ENCODE measurements at places on chromosomes 3 and 15. TPM values are rescaled to one million over a fixed set of nuclear protein-coding genes. Genes with fewer than 3 reads are reported as not detected.

GRCh38 chr3:10492364-10493201, 12.8 kb downstream of the ATP2B2 start:
- H3K4me1 ChIP-seq: no peaks in the 10 kb centered on the region
- H3K36me3 ChIP-seq: no peaks in the 10 kb centered on the region
- no peak overlapping the region for H3K27ac ChIP-seq
- H3K4me3 ChIP-seq: no peak overlapping the region
- H3K27me3 ChIP-seq: peaks cover 3% of the 10 kb centered on the region

- no peaks in the 10 kb centered on the region for H3K27me3 ChIP-seq
- H3K27ac ChIP-seq: no peak overlapping the region
- H3K4me3 ChIP-seq: no peak overlapping the region
- no peak for DNase-seq
- H3K4me1 ChIP-seq: no peaks in the 10 kb centered on the region
- no peaks in the 10 kb centered on the region for H3K36me3 ChIP-seq
These were observed 1114.3 kb downstream of the IGSF11 start for GRCh38 chr3:117920253-117920898.

DNA sequence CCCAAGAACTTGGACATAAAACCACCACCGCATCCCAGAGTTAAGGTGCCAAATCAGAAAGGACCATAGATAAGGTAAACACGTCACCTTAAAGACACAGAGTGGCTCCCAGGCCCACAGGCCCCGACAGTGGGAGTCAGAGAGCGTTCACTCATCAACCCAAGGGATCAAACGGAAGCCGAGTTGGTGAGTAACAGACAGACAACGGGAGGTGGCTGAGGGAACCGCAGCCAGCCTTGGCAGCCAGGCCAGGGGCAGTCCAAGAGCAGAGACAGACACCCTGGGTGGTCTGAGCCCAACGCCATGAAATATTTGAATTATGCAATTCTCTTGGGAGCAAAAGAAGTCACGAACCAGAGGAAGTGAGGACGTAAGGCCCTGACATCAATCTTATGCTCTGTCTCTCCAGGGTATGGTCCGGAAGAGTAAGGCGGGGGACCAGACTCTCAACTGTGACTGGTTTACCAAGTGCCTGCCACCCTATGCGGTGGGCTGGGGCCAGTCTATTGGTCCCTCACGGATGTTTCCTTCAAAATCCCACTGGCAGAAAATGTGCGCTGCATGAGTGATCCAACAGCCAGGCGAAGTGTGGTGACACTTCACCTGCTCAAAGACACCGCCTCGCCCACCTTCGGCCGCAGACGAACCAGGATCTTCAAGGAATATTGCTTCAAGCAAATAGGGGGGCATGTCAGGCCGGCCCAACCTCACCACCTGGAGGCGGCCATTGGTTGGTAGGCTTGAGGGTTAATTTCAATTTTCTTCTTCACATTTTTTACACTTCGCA, 34.3 kb downstream of the TMEM44 start:
- H3K27ac ChIP-seq: no peak overlapping the region
- H3K27me3 ChIP-seq: no peaks in the 10 kb centered on the region
- H3K4me1 ChIP-seq: peaks cover 5% of the 10 kb centered on the region
- no peak overlapping the region for H3K4me3 ChIP-seq

GRCh38 chr3:70550723-70551319, 238.4 kb upstream of the MDFIC2 start:
- H3K27ac ChIP-seq: no peak overlapping the region
- H3K4me3 ChIP-seq: no peak overlapping the region
- peaks cover 8% of the 10 kb centered on the region for H3K27me3 ChIP-seq
- peak; percentile 66 for DNase-seq

DNA sequence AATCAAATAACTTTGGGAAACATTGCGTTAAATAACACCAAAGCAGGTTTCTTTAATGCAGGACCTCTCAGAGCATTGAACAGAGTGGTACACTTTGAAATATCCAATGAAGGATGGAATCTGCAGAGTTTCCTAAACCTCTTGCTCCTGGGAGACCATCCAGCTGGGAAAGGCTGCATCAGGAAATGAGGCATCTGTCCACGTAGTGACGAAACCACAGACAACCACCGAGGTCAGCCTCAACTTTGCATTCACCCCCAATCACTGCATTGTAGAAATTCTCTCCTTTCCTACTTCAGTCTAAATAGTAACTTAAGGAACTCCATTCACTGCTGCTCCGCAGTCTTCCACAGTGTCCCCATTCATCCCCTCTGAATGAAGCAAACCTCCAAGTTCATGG, 41.5 kb upstream of the CDV3 start:
- H3K36me3 ChIP-seq: no peaks in the 10 kb centered on the region
- H3K27ac ChIP-seq: no peak overlapping the region
- H3K4me3 ChIP-seq: no peak overlapping the region

Gene TUSC7
- not detected for total RNA-seq

DNA sequence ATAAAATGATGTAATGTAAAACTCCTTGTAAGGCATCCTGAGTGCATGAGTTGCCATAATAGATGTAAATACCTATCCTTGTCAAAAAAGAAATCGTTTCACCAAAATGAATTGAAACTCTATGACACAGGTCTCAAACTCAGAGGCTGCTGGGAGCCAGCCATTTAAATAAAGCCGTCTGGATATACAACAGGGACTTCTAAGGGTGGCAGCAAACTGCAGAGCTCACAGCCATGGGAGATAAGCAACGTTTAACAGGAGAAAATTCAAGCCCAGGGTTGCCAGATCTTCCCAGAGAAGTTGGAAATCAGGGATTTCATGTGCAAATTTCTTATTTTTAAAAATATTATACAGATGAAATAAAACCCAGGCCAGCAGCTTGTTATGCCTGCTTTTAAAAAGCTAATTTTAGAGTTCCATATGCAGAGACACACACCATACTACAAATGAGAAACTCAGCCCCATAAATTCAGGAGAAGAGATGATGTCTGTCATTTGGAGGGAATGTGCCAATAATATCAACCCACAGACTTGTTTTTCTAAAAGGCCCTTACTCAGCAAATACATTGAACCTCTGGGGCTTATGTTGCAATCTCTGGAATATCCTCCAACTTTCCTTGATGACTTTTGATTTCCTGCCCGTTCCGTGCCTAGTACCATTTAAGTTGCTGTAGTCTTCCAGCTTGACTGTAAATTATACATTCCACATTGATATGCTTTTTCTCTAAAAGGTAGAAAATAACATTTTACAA, 75.6 kb downstream of the AQP9 start:
- H3K4me1 ChIP-seq: no peaks in the 10 kb centered on the region
- no peak overlapping the region for H3K4me3 ChIP-seq
- H3K27me3 ChIP-seq: no peaks in the 10 kb centered on the region
- no peak overlapping the region for H3K27ac ChIP-seq

Gene CCRL2
- total RNA-seq: 3.4 TPM

Gene C3orf22
- total RNA-seq: not detected

GRCh38 chr15:96338766-96339618, 8.5 kb downstream of the NR2F2 start:
- H3K4me3 ChIP-seq: no peak overlapping the region

- H3K27me3 ChIP-seq: no peaks in the 10 kb centered on the region
- no peak overlapping the region for H3K4me3 ChIP-seq
- DNase-seq: no peak
- H3K27ac ChIP-seq: no peak overlapping the region
These were observed 95.1 kb upstream of the PHLDB2 start for GRCh38 chr3:111763968-111764367.

- no peaks in the 10 kb centered on the region for H3K27me3 ChIP-seq
- no peak overlapping the region for H3K27ac ChIP-seq
- DNase-seq: no peak
- H3K4me1 ChIP-seq: peaks cover 6% of the 10 kb centered on the region
- H3K36me3 ChIP-seq: peaks cover 25% of the 10 kb centered on the region
- no peak overlapping the region for H3K4me3 ChIP-seq
These were observed 7.3 kb downstream of the RFT1 start for GRCh38 chr3:53122933-53123305.

Gene SLCO3A1
- 2.0 TPM for total RNA-seq

- no peak overlapping the region for H3K27ac ChIP-seq
- H3K4me3 ChIP-seq: no peak overlapping the region
- H3K27me3 ChIP-seq: no peaks in the 10 kb centered on the region
- DNase-seq: no peak
- no peaks in the 10 kb centered on the region for H3K36me3 ChIP-seq
- H3K4me1 ChIP-seq: peaks cover 18% of the 10 kb centered on the region
These were observed 83.2 kb upstream of the SNRPA1 start for GRCh38 chr15:101378171-101378755.

GRCh38 chr3:141839389-141839788, 37.1 kb upstream of the ATP1B3 start:
- no peak for DNase-seq
- H3K4me3 ChIP-seq: no peak overlapping the region
- H3K27me3 ChIP-seq: no peaks in the 10 kb centered on the region
- H3K4me1 ChIP-seq: peaks cover 10% of the 10 kb centered on the region
- H3K27ac ChIP-seq: no peak overlapping the region

Gene ST3GAL6
- total RNA-seq: 0.28 TPM

GRCh38 chr3:192090586-192090985, 629.6 kb downstream of the PYDC2 start:
- DNase-seq: no peak
- no peaks in the 10 kb centered on the region for H3K4me1 ChIP-seq
- H3K27me3 ChIP-seq: no peaks in the 10 kb centered on the region
- H3K27ac ChIP-seq: no peak overlapping the region
- H3K36me3 ChIP-seq: no peaks in the 10 kb centered on the region

- no peak for DNase-seq
- no peak overlapping the region for H3K4me3 ChIP-seq
- H3K27ac ChIP-seq: no peak overlapping the region
- H3K4me1 ChIP-seq: no peaks in the 10 kb centered on the region
- no peaks in the 10 kb centered on the region for H3K36me3 ChIP-seq
- H3K27me3 ChIP-seq: peaks cover 10% of the 10 kb centered on the region
These were observed 42.0 kb downstream of the UMPS start for GRCh38 chr3:124772081-124772831.

- no peaks in the 10 kb centered on the region for H3K36me3 ChIP-seq
- no peak overlapping the region for H3K27ac ChIP-seq
- H3K4me1 ChIP-seq: peaks cover 11% of the 10 kb centered on the region
- H3K27me3 ChIP-seq: no peaks in the 10 kb centered on the region
- no peak for DNase-seq
- H3K4me3 ChIP-seq: no peak overlapping the region
These were observed 44.0 kb downstream of the PHLDB2 start for GRCh38 chr3:111903067-111903511.

Gene ROPN1
- not detected for total RNA-seq

GRCh38 chr3:152841131-152841530, 6.2 kb downstream of the P2RY1 start:
- H3K27me3 ChIP-seq: peaks cover 17% of the 10 kb centered on the region
- H3K27ac ChIP-seq: no peak overlapping the region
- no peak overlapping the region for H3K4me3 ChIP-seq

Gene ACY1
- total RNA-seq: 75.5 TPM

DNA sequence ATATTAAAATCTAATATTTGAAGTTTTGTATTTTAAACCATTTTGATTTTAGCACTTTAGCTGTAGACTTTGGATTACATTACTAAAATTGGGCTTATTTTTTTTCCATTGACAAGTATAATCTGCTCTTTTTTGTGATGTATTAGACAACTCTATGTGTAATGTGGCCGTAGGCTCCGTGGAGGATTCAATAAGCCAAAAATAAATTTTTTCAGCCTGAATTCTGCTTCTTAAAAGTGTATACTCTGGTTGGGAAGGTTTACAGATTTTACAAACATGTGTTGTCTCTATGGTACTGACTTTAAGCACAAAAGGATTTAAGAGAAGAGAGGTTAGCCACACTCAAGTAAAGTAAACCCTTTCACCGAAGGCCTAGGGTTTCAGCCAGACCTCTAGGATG, 110.8 kb downstream of the PLCL2 start:
- peaks cover 64% of the 10 kb centered on the region for H3K4me1 ChIP-seq
- no peaks in the 10 kb centered on the region for H3K27me3 ChIP-seq
- H3K27ac ChIP-seq: no peak overlapping the region
- H3K4me3 ChIP-seq: no peak overlapping the region

DNA sequence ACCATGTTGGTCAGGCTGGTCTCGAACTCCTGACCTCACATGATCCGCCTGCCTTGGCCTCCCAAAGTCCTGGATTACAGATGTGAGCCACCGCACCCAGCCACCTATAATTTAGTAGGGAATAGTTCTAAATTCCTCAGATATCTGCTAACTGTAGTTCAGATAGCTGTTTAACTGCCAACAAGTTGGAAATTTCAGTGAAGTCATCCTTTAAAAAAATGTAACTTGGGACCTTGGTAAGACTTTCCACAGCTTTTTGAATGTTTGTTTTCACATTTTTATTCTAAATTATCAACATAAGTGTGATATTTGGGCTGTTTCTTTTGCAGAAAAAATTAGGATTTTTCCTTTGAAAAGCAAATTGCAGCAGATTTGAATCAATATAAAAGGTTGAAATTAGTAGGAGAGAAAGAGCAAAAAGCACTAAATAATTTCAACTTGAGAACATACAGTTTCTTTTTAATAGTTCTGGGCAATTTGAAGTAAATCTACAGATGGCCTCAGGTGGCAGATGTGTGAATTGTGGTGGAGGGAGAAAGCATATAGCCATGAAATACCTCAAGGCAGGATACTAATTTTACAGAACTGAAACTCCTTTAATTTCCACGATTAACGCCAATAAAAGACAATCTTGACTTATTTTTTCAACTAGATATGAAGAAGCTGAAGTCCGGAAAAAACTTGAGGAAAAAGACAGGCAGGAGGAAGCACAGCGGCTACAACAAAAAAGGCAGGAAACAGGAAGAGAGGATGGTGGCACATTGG, 34.3 kb downstream of the USP8 start:
- H3K27me3 ChIP-seq: no peaks in the 10 kb centered on the region
- no peak overlapping the region for H3K27ac ChIP-seq
- peaks cover 12% of the 10 kb centered on the region for H3K36me3 ChIP-seq
- no peak for DNase-seq
- peaks cover 9% of the 10 kb centered on the region for H3K4me1 ChIP-seq

- H3K4me3 ChIP-seq: no peak overlapping the region
- H3K36me3 ChIP-seq: no peaks in the 10 kb centered on the region
- no peaks in the 10 kb centered on the region for H3K27me3 ChIP-seq
- no peak overlapping the region for H3K27ac ChIP-seq
These were observed 208.3 kb downstream of the TBC1D2B start for GRCh38 chr15:77869021-77869895.

GRCh38 chr15:85972805-85973540, 106.7 kb upstream of the AGBL1 start:
- no peak overlapping the region for H3K4me3 ChIP-seq
- DNase-seq: no peak
- no peaks in the 10 kb centered on the region for H3K36me3 ChIP-seq
- H3K4me1 ChIP-seq: no peaks in the 10 kb centered on the region

Gene DNASE1L3
- total RNA-seq: not detected

DNA sequence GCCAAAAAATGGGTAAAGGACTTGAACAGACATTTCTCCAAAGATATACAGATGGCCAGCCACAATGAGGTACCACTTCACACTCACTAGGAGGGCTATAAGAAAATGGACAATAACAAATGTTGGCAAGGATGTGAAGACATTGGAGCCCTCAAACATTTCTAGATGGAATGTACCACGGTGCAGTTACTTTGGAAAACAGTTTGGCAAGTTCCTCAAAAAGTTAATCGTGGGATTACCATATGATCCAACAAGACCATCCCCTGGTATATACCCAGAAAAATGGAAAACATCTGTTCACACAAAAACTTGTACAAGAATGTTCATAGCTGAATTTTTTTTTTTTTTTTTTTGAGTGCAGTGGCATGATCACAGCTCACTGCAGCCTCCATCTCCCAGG, 15.9 kb upstream of the HRH1 start:
- H3K27ac ChIP-seq: no peak overlapping the region
- no peak for DNase-seq
- H3K4me3 ChIP-seq: no peak overlapping the region

Data from activated naive CD8-positive, alpha-beta T cell treated with anti-CD3 and anti-CD28 coated beads for 36 hours (primary cell).